ENCODE measurements at places on chromosomes 4 and X.

- DNase-seq: no peak
Observed at GRCh38 chr4:55027596-55027995, 97.8 kb downstream of the KDR start.

GRCh38 chr4:36385951-36386571 lies 104.6 kb downstream of the DTHD1 start:
- DNase-seq: peak; percentile 1

DNA sequence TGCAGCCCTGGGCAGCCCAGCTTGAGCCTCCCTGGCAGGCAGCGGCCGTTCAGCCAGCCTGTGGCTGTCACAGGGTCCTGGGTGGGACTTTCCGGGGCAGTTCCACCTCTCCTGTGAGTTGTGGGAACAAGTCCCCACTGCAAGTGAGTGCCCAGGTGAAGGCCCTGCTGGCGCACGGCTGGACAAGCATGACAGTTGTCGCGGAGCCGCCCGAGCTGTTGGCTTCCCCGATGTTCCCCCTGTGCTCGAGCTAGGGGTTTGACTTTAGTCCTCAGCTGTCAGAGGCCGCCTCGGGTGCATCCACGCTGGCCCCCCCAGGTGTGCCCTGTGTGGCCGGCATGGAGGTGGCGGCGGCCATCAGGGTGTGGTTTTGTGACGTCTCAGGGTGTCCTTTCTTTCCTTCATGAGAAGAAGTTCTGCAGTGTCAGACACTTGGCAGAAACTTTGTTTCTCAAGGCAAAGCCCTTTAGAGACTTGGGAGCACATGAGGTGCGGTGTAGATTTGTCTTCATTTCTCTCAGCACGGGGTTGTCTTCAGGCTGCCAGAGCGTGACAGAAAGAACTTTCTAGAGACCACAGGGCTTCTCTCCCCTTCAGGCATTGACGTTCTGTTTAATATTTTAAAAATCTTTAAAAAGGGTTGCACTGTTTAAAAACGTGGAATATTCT lies 69.4 kb upstream of the HGFAC start:
- no peak for DNase-seq

DNA sequence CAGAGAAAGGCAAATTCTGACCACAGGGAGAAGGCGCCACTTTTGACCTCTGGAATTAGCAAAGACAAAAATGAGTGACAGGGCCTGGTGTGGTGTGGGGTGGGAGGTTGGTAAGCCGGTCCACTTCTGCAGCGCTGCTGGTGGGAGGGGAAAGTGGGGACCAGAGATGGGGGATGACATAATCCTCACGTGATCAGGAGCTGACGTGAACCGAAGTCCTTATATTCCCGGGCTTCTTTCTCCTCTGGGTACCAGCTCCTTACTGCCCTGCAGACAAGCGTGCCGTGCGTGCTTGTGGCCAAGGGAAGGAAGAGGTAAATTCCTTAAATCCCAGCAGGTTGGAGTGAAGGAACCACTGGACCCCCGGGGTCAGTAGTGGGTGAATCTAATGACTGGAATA lies at the start of gene TCEAL7:
TSS of gene TCEAL7 (plus strand) at position 249 of the 400 bp plus-strand sequence. CDS start 1,165 bp downstream, outside the sequence.
- no peak for DNase-seq

- DNase-seq: no peak
Observed at GRCh38 chrX:44462850-44463249, 79.8 kb downstream of the FUNDC1 start.

- DNase-seq: no peak
Observed at GRCh38 chrX:19956923-19957322, 33.9 kb downstream of the BCLAF3 start.

- DNase-seq: no peak
Observed at GRCh38 chr4:84530454-84530853, 31.4 kb upstream of the NKX6-1 start.

DNA sequence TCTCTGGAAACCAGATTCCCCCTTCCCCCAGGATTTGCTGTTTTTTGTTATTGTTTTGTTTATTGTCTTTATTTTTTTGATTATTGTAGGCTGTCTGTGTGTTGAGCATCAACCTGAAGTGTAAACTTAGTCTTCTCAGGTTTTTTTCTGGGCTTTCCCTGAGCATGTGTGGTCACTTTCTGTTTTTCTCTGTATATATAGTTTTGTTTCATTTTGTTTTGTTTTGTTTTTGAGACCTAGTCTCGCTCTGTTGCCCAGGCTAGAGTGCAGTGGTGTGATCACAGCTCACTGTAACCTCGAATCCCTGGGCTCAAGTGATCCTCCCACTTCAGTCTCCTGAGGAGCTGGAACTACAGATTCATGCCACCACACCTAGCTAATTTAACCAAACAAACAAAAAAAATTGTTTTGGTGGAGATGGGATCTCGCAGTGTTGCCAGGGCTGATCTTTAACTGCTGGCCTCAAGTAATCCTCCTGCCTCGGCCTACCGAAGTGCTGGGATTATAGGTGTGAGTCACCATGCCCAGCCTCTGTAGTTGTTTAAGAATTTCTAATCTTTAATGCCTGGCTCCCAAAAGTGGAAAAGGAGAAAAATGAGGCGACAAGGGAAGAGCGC lies 9.1 kb downstream of the IL13RA1 start:
- DNase-seq: no peak
